ENCODE measurements at places on chromosomes 5 and 9.

- DNase-seq, result no peak
These were observed 68.1 kb upstream of the ABL1 start for GRCh38 chr9:130766927-130767307.

- DNase-seq, result no peak
These were observed 104.6 kb upstream of the SMIM23 start for GRCh38 chr5:171681061-171681460.

DNA sequence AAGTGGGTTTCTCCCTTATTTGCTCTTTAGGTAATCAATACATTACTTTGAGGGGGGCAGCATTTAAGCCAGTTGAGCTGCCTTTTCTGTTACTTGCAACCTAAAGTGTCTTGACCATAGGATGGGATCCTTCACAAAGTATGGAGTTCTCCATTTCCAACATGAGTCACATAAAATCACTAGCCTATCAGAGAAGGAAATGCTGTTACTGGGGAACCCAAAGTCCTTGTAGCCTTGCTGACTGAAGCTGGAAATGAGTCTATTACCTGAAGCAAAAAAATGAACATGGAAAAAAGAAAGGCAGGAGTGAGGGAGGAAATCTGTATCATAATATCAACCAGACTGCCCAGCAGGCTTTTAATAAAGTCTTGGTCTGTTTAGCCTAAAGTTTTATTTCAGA, 42.8 kb upstream of the SLIT3 start:
- no peak for DNase-seq

- DNase-seq, result no peak
These were observed 434 bp upstream of the FSD1L start for GRCh38 chr9:105447386-105447813.

- peak; percentile 29 for DNase-seq
These were observed 1.4 kb downstream of the MLLT3 start for GRCh38 chr9:20620650-20621470.

DNA sequence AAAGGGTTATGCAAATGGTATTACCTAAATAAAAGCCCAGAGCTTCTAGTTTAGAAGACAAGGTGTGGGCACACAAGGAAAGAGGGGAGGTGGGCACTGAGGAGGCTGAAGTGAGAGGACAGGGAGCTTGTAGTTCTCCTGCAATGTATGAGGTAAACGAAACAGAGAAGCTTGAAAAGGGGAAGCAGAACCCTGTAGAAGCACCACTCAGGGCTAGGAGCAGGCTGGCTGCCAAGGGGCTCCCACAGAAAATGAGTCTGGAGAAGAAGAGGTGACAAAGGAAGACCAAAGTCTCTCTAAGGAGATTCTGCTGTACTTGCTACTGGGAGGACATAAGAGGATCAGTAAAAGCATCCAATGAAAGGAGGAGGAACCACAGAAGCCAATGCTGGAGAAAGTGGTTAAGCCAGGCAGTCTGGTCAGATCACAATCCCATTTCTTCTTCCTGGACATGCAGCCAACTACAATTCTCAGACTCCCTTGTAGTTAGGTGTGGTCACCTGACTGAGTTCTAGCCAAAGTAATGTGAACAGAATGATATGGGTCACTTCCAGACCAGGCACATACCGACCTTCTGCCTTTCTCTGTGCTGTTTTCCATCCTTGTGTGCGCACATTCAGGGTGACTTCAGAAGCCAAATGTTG, 174.5 kb upstream of the MAP3K1 start:
- DNase-seq, result no peak

GRCh38 chr9:4059437-4059836, 240.4 kb downstream of the GLIS3 start:
- DNase-seq, result no peak

- DNase-seq, result no peak
These were observed 64.9 kb downstream of the C6 start for GRCh38 chr5:41148448-41148847.

GRCh38 chr9:79012561-79012960, 559.2 kb upstream of the TLE4 start:
- DNase-seq, result no peak

GRCh38 chr5:98713027-98713426, 60.4 kb upstream of the RGMB start:
- DNase-seq, result no peak

- no peak for DNase-seq
These were observed 640 bp upstream of the DPM2 start for GRCh38 chr9:127938298-127938690.

GRCh38 chr5:7331131-7331530, 64.8 kb upstream of the ADCY2 start:
- DNase-seq, result no peak

DNA sequence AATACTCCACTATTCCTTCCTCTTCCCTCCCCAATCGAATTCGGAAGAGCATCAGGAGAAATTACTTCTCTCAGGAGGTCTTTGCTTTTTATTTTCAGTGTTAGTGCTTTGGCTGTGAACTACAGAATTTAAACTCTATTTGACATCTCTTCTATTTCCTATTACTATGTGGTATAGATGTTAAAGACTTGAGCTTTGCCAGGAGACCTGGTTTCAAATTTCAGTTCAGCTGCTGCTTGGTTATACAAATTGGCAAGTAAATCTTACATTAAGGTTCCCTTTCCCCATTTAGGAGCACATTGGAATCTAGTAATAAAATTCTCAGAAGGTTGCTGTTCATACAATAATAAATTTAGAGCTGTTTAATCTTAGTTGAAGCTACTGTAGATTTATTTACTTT, 13.1 kb downstream of the UHRF2 start:
- no peak for DNase-seq

- no peak for DNase-seq
These were observed 27.5 kb upstream of the EFNA5 start for GRCh38 chr5:107698286-107698685.

DNA sequence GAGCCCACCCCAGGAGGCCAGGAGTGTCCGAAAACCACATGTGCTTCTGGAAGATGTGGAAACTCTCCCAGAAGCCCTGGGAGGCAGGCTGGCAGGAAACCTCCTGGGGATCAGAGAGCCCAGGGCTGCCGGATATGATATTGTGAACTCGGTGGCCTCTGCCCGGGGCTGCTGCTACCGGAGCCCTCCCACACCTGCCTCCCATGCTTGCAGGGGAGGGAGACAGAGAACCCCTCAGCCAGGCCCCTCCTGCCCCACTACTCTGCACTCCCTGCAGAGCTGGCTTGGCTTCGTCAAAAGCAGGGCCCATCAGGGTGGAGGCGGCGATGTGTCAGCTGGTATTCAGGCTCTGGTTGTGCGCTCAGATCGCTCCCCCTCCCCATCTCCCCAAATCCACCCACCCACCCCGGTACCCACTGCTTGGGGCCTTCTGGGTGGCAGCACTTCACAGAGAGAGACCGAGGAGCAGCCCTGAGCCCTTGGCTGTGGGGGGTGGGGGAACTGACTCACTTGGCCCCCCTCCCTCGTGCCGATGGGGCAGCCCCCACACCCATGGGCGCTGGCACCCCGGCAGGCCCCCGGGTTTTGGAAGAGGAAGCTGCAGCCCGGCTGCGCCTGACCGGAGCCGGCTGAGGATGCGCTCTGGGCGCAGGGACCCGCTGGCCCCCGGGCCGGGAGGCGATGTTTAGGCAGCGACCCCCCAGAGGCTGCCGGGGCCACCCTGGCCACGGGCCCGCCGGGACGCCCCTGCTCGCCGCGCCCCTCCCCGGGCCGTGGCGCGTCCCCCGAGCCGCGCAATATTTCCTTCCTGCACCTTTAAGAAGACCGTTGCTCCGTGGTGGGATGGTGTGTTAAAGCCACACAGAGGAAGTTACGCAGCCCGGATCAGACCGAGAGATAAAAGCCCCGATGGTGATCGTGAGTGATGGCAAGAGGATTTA, 786 bp upstream of the NTNG2 start:
- DNase-seq, result peak; percentile 76

- DNase-seq, result no peak
These were observed 83.1 kb upstream of the LMNB1 start for GRCh38 chr5:126693806-126694205.

GRCh38 chr5:137147346-137147745, 351.8 kb downstream of the SPOCK1 start:
- DNase-seq, result no peak

DNA sequence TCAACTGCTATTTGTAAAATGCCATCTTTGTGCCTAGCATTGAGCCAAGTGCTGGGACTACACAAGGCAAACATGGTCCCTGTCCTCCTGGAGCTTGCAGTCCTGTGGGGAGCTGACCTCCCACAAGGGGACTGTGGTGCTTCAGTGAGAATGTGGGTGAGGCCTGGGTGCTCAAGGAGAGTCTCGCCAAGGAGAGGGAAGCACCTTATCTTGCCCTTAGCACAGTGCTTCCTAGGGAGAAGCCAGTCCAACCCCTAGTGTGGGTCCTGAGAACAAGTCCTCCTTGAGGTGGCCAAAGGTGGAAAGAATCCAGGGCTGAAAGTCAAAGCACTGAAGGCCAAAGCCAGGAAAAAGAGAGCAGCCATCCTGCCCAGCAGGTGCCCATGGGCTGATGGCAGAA, 31.1 kb upstream of the MVB12B start:
- no peak for DNase-seq

DNA sequence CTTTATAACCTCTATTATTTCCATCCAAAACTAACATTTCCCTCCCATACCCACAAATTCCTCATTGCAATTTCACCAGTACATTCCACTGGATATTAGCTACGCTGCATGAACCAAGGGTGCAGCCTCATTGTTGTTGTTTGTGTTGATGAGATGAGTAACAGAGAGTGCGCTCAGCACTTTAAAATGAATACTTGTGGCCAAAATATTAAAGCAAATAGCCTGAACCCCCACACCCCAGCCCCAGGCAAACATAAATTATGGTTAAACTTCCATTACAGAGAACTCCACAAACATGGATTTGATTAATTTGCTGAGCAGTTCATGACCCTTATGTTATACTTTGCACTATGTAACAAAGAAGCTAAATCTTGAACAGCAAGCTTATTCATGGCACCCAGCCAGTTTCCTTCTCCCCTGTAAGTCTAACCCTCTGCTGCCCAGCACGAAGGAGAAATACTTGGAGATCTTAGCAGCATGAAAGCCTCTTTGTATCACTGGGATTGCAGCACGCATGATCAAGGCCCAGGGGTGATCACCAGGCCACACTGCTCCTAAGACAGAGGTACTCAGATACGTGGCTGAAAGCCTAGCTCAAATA, 205.0 kb downstream of the DOCK8 start:
- no peak for DNase-seq

- DNase-seq, result no peak
These were observed 53.1 kb upstream of the ERBIN start for GRCh38 chr5:65873181-65873750.

- DNase-seq, result peak; percentile 56
These were observed 15.2 kb downstream of the ERP44 start for GRCh38 chr9:100083448-100084127.

DNA sequence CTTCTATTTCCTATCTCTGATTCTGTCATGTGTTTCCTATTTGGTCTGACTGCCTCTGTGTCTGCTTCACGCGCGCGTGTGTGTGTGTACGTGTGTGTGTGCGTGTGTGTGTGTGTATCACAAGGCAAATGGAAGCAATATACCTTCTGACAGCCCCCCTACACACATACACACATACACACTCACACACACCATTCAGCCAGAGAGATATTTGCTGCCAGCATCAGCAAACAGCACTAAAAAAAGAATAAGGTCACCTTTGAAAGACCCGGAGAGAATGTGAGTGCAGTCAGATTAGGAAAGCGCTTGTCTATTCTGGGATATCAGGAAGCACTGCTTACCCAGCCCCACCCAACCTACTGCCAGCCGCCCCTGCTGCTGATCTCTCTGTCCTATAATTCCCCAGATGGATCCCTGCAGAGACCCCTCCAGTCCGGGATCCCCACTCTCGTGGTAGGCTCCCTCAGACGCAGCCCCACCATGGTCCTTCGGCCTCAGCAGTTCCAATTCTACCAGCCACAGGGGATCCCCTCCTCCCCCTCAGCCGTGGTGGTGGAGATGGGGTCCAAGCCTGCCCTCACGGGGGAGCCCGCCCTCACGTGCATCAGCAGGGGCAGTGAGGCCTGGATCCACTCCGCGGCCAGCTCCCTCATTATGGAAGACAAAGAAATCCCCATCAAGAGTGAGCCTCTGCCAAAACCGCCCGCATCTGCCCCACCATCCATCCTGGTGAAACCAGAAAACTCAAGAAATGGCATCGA, 45.7 kb downstream of the PLAC8L1 start:
- DNase-seq, result no peak

- DNase-seq, result no peak
These were observed 104.5 kb downstream of the STK32A start for GRCh38 chr5:147339313-147339712.

DNA sequence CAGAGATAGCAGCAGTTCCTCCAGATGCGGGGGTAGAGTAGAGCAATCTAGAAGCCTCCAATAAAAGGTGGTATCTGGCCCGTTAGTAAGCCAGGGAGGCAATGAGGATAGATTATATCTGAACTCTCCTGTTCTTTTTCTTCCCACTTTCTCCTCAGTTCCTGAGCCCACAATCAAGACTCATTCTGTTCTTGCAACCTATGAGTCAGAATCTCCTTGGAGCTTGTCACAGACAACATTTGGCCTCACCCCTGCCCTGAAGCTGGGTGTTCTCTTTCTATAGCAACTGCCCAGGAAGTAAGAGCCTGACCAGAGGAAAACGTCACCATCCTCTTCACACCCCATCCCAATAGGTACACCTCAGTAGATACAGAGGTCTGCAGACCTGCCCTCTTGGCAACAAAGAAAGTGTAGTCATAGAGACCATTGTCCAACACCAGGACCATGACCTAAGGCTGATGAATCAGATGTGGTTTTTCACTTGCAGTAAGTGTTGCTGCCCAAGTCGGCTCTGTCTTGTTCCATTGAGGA, 76.3 kb upstream of the PCA3 start:
- DNase-seq, result peak; percentile 45

DNA sequence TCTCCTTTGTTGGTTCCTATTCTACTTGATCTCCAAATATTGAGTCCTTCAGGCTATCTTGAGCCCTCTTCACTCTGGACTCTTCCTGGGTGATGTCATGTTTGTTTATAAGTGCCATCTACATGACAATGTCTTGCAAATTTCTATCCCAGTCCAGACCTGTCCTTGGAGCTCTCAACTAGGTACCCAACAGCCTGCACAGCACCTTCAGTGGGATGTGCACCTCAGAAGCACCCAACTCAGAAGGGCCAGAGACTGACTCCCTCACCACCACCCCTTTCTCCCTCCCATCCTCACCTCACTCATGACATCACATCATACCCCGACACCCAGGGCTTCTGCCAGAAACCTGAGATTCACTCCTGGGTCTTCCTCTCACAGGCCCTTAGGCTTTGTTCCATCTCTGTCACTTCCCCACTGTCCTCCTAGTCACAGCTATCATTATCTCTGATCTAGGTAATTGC, 14.4 kb downstream of the TXN start:
- DNase-seq, result no peak

DNA sequence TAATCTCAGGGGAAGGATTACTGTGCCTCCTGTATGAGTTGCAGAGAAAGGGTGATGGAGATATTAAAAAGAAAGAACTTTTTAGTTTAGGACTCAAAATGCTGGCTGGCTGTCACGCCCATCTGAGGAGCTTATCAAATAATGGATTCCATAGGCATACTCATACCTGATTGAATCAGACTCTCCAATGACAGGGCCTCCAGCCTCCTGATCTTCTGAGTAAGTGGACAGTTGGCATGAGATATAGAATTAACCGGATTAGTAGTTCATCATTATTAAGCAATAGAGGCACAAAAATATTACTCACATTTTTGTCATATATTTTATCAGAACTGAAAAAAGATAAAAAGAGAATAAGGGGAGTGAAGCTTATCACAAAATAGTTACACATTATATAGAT, 157.0 kb upstream of the RASA1 start:
- DNase-seq, result no peak

Data from activated CD4-positive, alpha-beta T cell treated with anti-CD3 and anti-CD28 coated beads, Interleukin-2, Interleukin-4, amounts not matched to agents 100 ng/mL and 50 ng/mL, durations not matched to agents 16 hours and 8 hours (primary cell).